Left lung (tissue), 14 donors: ENCODE measurements at places on chromosomes 2 and 18.

DNA sequence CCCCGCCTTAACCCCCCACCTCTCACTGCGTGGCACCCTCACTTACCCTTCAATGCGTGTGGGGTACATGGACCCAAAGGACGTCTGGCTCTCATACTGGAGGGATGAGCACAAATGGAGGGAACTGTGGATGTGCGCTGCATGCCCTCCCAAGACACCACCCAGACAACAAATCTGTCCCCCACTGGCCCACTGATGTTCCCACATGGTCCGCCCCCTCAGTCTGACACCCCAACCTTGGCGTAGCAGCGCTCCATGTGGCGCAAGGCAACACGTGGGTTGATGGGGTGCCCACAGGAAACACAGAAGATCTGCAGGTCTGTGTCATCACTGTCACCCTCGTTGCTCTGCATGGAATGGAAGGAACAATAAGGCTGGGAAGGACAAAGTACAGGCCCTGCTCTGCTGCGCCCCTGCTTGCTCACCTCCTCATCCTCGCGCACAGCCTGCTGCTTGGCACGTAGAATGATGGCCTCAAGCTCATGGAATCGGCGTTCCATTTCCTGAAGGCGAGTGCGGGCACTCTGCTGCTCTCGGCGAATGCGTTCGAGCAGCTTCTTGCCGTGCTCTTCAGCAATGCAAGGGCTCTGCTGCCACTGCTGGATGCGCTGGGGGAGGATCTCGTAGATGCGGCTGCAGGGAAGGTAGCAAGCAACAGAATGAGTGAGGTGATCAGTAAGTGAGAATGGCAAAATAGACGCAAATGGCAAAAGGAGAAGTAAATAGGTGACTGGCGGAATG, 2.3 kb upstream of the MBD1 start:
- DNase-seq = no peak

GRCh38 chr2:133557614-133558013, 10.6 kb downstream of the NCKAP5 start:
- DNase-seq = no peak

GRCh38 chr2:203427061-203427460, 98.9 kb downstream of the ABI2 start:
- DNase-seq = no peak

DNA sequence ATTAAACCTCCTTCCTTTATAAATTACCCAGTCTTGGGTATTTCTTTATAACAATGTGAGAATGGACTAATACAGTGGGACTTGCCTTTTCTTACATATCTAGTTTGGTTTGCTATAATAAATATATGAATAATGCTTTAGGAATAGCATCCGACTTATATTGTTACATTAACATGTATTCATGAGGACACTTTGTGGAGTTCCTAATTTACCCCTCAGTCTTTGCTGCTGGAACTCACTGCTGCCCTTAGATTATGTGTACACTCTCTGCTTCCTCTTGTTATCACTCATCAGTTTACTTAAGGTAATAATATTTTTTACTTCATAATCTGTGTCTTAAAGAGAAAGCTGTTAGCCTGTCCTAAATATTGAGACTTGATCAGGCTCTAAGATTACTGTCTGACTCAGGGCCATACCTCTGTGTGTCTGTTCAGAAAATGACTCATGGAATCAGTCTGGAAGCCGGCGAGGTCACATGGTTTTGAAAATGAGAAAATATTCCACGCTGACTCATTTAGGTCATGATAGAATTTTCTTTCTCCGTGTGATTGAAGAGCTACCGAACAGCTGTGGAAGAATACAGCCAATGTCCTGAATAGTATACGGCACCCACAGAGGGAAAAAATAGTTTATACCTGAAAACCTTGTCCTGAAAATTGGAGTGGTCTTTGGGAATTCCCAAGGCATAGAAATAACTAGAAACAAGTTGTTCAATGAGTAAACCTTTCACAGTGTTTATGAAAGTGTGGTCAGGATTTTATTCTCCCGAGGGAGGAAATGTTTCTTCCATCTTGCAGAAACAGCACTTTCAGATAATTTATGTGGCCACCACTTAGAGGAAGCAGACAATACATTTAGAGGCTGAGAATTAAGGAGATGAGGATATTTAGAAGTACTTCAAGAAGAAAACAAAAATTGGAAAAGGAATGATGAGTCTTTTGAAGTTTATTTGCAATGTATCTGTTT, 156.4 kb downstream of the DSEL start:
- no peak for DNase-seq

GRCh38 chr2:105750735-105751134, 6.0 kb downstream of the NCK2 start:
- DNase-seq = no peak

GRCh38 chr2:112694182-112694581, 26.6 kb upstream of the NT5DC4 start:
- no peak for DNase-seq

DNA sequence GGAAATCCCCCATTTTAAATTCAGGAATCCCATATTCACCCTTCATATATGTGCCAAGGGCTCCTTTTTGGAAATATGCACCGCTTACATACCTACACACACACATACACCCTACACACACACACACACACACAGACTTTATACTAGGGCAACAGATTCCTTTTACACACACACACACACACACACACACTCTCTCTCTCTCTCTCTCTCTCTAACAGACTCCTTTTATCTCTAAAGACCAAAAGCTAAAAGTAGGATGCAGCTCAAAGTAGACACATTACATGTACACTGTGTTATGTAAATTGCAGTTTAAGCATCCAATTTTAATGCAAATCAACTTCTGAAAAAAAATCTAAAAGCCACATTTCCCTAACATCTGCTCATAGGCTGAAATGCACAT, 130.9 kb upstream of the CAPN13 start:
- DNase-seq = no peak

GRCh38 chr2:174717273-174717672, 47.0 kb downstream of the CHRNA1 start:
- no peak for DNase-seq

- no peak for DNase-seq
These were observed 76.9 kb downstream of the DIS3L2 start for GRCh38 chr2:232038251-232038880.

DNA sequence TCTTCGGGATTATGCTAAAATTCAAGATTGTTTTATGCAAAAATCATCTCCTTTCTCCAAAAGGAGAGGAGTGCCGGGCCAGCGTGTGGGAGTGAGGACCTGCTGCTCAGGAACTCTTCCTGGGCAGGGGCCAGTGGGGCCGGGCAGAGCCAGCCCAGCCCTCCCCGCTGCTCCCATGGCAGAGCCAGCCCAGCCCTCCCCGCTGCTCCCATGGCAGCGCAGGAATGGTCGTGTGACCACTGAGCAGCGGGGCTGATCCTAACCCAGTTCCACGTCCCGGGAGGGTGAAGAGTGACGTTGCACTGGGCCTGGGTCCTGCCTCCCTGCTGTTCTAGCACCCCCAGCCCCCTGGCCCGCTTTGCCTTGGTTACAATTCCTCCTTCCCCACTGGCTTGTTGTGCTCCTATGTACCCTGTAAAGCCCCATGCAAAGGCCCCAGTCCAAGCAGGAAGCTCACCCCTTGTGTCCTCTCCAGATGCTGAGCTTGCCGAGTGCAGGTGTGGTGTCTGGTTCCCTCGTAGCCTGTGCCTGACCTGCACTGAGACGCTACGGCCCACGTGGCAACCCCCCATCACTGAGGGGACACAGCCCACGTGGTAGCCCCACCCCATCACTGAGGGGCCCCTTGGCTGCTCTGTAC, 11.4 kb upstream of the NEU4 start:
- DNase-seq = no peak

GRCh38 chr18:44518091-44518615, 162.5 kb upstream of the SETBP1 start:
- DNase-seq = no peak

GRCh38 chr2:19357402-19358241, 801 bp downstream of the OSR1 start:
- DNase-seq = no peak

- DNase-seq = no peak
These were observed 9.4 kb upstream of the PSD4 start for GRCh38 chr2:113164215-113164929.

GRCh38 chr2:102929721-102930120, 167.9 kb downstream of the TMEM182 start:
- no peak for DNase-seq

GRCh38 chr2:43185146-43185545, 41.3 kb downstream of the ZFP36L2 start:
- no peak for DNase-seq

DNA sequence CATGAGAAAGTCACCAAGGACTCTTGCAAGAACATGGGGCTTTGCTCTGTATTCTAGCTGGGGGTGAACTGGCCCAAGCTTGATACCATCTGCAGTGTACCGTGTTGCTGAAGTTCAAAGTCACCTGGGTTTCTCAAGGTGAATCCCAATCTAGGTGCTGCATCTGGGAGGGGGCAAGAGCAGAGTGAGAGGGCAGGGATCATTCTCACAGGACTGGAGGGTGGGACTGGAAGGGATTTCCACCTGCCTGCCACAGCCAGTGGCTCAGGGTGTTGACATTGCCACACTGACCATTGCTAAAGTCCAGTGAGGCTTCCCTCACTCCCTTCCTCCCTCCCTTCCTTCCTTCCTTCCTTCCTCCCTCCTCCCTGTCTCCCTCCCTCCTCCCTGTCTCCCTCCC, 98.7 kb downstream of the MYCN start:
- no peak for DNase-seq

DNA sequence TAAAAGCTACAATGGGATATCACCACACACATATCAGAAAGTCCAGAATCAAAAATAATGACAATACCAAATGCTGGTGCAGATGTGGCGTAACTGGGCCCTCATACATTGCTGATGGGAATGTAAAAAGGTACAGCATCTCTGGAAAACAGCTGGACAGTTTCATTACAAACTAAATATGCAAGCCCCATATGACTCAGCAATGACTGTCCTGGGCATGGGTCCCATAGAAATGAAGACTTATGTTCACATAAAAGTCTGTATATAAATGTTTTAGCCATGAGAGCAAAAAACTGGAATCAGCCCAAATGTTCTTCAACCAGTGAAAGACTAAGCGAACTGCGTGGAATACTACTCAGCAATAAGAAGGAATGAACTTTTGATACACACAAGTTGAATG, 56.7 kb downstream of the ALPK2 start:
- DNase-seq = peak; percentile 61
